IPS DF 6.9 (cell line): ENCODE measurements at places on chromosomes 7 and 10.

DNA sequence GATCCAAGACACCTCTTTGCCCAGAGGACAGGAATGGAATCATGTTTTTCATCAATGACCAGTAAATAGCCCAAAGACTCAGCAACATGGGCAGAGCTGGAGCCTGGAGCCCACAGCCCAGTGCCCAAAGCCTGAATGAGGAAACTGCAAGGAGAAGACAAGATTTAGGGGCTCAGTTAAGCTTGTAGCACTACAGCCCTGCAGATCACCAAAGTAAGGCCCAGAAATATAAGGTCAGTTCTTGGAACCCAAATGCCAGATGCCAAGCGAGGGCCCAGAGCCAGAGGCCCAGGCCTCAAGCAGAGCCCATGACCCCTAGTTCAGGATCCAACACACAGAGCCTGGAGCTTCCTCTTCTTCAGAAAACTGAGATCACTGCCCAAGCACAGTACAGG is 32.4 kb downstream of the MBL2 start:
- no peak for DNase-seq

DNA sequence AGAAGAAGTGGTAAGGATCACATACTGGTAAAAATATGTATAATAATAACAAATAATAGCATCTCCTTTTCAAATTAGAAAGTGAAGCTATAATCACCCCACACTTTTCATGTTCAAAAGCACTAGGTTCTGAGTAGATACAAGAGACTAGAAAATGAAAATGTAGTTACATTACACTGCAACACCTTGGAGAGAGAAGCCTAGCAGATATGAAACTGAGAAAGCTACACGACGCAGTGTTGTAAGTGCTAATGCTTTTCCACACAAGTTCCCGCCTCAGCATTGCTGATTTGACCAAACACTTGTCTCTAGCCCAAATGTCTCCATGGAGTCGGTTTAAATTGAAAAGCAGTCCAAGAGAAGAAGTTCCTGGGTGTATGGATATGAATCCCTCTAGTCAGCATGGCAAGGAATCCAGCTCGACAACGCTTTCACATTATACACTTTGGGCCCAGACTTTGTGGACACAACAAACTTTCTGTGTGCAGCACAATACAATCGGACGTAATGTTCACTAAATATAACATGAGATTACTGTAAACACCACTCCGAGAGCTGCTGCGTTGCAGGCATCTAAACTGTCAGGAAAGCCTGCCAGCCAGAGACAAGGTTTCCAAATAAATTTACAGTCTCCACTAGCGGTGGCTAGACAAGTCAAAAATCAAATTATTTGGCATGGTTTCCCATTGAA is 1.7 kb downstream of the PDE1C start:
- DNase-seq = no peak

DNA sequence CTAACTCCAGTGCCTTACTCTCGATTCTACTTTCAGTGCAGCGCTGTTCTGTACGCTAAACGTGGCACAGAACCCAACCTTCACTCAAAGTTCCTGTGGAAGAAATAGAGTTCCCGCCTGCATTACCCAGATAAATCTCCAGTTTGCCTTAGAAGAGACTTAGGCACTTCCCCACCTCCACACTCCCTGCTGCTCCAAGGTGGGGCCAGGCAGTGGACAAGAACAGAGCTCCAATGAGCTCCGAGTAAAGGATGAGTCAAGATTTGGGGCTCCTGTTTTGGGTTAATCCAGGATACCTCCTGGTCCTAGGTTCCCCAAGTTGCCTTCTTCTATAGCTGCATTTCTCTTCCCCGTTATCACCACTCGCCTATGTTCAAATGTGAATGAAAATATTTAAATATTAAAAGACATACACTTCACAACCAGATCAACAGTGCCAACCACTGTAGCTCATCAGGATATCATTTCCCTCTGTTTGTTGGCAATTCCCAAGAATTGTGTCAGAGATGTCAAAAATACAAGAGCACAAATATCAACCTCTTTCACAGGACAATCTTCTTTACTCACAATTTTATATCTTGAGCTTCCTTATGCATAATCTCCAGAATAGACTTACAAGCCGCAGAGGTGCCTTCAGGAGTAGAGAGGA is 48.0 kb downstream of the MALSU1 start:
- DNase-seq = no peak

- DNase-seq = no peak
Observed at GRCh38 chr10:71014021-71014805, 125.8 kb upstream of the PCBD1 start.

GRCh38 chr10:120713573-120714205 is 137.5 kb upstream of the WDR11 start:
- no peak for DNase-seq

- DNase-seq = no peak
Observed at GRCh38 chr7:93430917-93431588, 143.5 kb downstream of the CALCR start.

GRCh38 chr10:22251751-22252223 is 34.0 kb upstream of the EBLN1 start:
- DNase-seq = no peak

GRCh38 chr7:139224219-139224618 is 6.8 kb upstream of the UBN2 start:
- DNase-seq = no peak

DNA sequence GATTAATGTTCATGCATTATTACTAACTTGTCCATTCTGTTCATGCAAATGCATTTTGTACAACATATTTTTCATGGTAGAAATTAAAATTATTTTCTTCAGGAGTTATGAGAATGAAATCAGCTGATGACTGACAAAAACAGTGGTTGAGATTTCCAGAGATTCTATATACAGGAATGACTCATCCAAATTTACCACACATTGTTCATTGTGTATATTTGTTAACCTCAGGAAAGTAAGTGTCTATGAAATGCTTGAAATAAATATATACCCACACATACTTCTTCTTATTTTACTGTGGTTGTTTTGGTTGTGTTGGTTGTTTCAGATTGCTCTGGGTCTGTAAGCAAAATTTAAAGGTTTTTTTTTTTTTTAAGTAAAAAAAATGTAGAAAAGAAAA is 108.1 kb upstream of the SP8 start:
- DNase-seq = no peak

- DNase-seq = no peak
Observed at GRCh38 chr10:20712774-20713173, 184.3 kb downstream of the NEBL start.

- no peak for DNase-seq
Observed at GRCh38 chr10:90447831-90448230, 410.0 kb downstream of the HTR7 start.

DNA sequence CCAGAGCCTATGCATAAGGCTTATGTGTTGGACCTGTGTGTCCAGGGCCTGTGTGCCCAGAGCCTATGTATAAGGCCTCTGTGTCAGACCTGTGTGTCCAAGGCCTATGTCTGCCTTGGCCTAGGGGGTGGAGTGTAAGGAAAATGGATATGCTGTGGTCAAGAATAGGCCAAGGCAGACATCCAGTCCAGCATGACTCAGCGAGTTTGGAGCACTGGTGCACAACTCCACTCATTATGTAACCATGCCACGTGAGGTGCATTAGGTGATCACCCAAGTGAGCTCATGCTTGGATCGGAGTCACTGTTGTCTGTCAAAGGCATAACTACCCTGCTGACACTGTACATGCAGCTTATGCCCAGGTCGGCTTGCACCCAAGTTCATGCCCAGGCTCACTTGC is 238.9 kb downstream of the CACNA2D1 start:
- no peak for DNase-seq

DNA sequence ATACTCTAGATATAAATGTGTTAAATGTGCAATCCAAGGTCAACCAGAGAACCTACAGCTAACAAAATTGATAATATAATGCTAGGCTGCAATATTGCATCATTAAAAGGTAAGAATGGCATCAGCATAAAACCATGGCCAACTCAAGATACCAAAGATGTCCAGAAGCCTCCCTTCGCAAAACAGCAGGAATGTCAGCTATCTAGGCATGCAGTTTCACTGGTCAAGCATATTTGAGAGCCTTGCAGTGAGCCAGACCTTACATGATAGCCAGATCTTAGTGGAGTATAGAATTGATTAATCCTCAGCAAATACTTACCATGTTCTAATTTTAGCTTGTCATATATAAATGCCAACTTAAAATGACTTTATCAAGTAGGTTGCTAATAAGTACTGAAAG is 138.8 kb downstream of the ZEB1 start:
- no peak for DNase-seq

GRCh38 chr7:150784120-150784736 is 15.9 kb downstream of the TMEM176B start:
- no peak for DNase-seq

DNA sequence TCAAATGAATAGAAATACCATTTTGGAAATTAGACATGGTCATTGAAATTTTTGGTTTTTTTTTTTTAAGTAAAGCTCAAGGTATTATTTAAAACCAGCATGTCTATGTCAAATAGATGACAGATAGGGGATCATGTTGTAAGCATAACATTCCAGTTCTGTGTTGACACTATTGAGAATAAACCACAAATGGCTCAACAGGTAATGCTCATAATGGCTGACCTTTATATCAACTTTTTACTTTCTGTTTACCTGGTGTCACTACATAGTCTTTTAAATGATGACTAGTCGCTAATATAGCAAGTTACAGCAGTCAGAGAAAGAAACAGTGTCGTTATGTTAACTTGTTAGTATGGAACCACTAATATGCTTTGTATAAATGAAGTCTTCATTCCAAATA is 616.0 kb downstream of the GATA3 start:
- no peak for DNase-seq

DNA sequence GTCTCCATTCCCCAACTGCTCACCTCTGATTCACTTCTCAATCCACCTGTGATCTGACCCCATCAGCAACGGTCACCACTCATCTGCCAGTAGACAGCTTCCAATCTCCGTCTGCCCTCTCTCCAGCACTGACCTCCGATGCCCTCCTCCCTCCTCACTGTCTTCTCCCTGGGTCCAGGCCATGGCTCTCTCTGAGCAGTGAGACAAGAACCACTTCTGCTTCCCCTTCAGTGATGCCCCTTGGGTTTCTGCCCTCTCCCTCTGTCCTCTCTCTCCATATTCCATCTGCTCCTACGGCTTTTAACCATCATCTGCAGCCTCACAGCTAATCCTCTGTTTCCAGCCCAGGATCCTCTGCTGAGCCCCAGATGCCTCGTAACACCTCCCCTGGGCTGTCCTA is 55.5 kb upstream of the OPALIN start:
- DNase-seq = no peak

DNA sequence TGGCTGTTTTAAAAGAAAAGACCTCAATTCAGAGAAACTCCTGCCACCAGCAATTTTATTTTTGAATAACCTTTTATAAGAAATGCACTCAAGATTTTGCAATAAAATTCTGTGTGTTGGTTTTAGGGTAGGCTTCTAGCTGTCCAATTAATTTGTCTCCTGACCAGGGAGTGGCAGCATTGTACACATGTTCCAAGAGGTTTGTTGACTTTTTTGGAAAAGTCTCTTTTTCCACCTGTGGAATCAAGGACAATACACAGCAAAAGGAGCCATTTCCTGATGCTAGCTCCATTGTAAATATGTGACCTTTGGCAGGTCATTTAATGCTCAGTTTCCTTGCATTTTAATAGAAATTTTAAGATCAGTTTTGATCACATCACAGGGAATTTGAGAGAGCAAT is 1.8 kb downstream of the GIMAP5 start:
- DNase-seq = no peak

DNA sequence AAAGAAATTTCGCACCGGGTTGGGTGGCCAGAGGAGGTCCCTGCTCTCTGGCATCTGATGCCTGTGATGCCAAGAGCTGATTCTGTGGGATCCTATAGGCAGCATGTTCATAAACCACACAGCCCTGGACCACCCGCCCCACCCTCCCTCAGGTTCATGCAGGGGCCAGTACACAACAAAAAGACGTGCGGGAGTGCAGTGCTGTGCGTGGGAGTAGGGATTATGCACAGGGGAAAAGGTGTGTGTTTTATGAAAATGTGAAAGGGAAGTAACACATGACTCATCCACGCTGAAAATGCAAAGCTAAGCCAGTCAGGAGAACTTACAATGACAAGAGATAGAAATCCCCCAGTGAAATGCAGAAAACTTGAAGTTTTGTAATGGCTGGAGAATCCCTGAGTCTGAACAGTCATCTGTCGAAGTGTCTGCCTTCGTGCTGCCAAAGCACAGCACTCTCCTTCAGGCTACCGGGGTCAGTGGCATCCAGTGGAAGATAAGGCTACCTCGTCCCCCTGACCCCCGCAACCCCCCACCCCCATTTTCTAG is 1.1 kb downstream of the KIAA1217 start:
- no peak for DNase-seq

GRCh38 chr7:518630-519483 is 789 bp downstream of the PDGFA start:
- no peak for DNase-seq

DNA sequence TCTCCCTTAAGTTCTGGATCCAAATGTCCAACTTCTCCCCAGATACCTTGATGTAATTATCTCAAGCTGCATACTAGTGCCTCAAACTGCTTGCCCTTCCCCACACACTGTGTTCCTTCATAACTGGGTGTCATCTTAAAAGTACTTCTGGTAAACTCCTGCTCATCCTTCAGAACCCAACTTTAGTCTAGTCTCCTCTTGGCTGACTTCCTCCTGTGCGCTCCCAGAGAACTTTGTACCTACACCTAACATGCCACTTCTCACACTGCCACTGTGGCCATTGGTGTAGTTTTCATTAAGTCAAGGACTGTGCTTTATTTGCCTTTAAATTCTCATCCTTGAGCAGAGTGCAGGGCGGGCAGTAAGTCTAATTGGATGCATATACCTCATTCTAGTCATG is 575.2 kb upstream of the GALNT17 start:
- DNase-seq = no peak

DNA sequence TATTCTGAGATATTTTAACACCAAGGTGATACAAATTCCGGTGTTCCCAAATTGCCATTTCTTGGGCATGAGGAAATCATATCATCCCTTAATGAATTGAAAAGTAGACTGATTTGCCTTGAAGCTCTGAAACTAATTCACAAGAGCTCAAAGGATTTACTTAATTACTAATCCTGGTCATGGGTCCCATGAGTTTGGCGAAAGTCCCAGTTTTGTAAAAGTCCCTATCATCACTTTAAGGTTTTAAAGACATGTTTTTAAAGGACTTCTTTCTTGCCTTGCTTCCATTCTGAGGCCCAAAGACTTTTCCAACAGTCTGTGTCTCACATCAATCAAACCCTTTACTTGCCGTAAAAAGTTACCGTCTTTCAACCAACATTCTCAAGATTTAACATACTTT is 377.9 kb downstream of the DNAJB9 start:
- no peak for DNase-seq
